Mesendoderm (in vitro differentiated cells): ENCODE measurements at places on chromosomes 4 and X.

DNA sequence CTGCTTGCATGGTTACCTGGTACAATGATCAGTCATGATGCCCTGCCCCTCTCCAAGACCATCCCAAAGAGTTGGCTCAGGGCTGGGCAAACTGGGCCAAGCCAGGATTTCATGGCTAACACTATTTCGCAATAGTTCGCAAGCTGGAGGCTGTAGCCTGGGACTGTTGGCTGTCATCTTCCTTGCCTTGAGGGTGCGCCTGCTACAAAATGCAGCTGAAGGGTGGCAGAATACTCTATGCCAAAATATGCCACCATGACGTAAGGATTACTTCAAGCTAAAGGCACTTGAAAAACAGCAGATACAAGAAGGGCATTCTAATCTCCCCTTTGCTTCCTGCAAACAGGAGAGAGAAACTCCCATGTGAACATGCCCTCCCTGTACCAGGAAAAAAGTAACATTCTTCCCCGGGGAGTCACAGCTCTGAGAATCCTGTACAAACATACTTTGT, 21.0 kb downstream of the SAT1 start:
- DNase-seq: no peak

- peak; percentile 10 for DNase-seq
These were observed 36.0 kb downstream of the ARHGAP6 start for GRCh38 chrX:11629593-11630211.

GRCh38 chrX:45715748-45716147, 515.1 kb upstream of the DIPK2B start:
- peak; percentile 0 for DNase-seq

DNA sequence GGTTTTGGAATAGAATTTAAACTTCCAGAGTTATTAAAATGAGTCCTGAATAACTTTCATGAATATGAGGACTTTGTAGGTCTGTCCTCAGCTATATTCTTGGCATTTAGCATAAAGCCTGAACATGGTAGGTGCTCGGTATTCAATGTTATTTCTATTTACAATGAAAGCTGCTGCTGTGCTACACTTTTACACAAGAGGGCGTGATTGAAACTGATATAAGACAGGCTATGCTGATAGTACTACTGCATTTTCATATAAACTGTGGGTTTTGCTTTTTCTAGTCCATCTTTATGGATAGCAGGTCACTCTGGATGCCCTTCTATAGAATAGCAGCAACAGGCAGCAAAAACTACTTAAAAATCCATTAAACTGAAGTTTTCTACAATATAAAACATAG, 12.3 kb upstream of the GNPDA2 start:
- DNase-seq: peak; percentile 6

- no peak for DNase-seq
These were observed 283.5 kb downstream of the EVC2 start for GRCh38 chr4:5424901-5425300.

DNA sequence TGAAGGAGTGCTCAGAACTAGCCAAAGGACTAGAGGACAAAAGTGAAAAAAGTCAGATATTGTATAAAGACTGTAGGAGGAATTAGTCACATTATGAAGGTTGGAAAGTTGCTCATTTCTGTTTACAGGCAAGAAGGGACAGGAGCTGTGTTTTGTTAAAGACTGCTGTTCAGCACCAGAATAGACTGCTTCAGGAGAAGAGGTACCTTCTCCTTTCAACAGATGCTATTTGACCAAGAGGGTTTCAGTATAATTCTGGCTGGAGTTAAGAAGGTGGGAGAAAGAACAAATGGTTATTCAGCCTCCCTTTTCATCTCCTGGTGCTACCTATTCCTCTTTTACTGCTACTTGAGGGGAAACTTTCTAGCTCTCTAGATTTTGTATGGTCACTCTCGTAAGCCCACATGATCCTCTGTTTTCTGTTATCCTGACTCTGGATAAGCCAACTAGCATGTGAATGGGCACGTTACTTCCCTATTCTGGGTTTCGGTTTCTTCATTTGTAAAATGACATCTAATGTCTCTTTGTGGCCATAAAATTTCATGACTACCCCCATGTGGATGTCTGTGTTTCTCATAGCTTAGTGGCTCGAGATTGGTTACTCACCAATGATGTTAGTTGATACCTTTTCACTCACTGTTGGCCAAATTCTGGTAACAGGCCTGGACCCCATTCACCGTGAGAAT, 68.9 kb downstream of the SH2D1A start:
- DNase-seq: no peak
